Tibial nerve (tissue), 4 donors: ENCODE measurements at places on chromosomes 6 and 20. TPM values are rescaled to one million over a fixed set of nuclear protein-coding genes. Genes with fewer than 3 reads are reported as not detected.

The CST4 gene
- total RNA-seq, result not detected

The TINAG gene
- total RNA-seq, result 0.22 TPM

The KCNK5 gene
- 16.7 TPM for total RNA-seq

The ANKS1A gene
- total RNA-seq, result 39.4 TPM

The BPIFB2 gene
- total RNA-seq, result not detected

The SLC24A3 gene
- 3.6 TPM for total RNA-seq

DNA sequence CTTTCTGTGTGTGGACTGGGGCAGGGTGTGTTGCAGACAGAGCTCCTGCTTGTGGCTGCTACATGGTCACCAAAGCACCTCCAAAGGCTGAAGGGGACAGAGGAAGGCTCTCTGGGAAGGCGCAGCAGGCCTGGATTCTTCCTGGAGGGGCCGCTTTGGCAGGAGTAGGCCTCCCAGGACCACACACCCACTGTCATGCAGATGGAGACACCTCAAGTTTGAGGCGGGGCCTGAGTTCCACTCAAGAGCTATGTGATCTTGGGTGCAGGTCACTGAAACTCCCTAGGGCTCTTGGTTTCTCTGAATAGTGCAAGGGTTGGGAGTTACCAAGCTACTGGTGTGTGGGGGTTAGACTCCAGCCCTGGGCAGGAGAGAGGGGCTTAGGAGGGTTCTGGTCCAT, 27.9 kb downstream of the EFCAB8 start:
- no peak for DNase-seq

GRCh38 chr6:105193647-105194046, 13.8 kb upstream of the POPDC3 start:
- DNase-seq, result no peak

DNA sequence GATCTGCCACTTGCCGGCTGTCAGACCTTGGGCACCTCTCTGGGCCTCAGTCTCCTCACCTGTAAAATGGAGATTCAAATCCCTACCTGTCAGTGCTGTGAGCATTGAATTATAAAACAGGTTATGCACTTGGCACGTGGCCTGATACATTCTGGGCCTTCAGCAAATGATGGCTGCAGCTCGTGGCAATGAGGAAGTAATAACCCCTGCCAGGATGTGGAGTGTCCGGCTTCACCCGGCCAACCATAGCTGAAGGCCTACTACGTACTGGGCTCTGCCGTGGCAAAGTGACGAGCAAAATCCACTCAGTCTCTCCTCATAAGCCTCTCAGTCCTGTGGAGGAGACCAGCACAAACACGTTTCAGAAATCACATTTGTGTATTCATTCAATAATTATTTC, 10.9 kb upstream of the VSTM2L start:
- DNase-seq, result no peak

DNA sequence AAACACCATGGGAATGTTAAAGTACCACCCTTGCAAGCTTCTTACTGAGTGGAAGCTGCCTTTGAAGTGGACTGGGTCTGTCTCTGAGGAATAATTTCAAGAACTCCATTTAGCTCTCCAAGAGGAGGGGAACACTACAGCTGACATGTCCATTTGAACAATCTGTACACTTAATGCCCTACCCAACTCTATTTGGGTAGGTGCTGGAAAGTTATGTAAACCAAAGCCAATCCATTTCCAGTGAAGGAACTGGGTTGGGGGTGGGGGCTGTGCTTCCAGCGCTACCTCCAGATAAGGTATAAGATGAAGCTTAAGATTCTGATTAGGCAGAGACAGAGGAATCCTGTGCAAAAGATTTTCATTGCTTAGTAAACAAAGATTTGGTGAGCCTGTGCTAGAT, 122.0 kb downstream of the TCP11 start:
- DNase-seq, result no peak

GRCh38 chr6:139742671-139743070, 368.2 kb upstream of the CITED2 start:
- DNase-seq, result no peak

DNA sequence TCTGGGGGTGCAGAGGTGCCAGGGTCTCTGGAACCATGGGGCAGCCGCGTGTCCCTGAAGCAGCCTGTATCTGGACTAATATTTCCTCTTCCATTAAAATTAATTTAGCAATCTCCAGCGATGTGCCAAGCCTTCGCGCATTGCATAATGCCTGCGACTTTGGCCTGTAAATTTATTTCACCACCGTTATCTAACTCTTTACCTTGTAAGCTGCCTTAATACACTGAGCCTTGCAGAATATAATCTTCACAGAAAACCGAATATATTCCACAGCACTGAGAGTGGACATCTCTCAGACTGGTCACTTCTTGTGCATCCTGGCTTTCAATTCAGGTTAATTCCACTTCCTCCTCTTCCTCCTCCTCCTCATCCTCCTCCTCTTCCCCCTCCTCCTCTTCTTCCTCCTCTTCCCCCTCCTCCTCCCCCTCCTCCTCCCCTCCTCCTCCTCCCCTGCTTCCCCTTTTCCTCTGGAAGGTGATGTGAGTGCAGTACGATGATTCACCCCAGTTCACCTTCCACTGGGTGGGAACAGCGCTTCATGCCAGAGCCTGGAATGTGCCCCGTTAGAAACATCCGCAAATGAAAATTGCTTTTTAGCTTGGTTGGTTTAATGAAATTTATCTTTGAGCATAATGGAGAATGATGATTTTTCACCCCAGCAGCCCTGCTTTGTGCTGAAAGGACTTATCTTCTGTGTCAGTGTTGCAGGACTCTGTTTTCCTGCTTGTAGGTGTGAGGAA, 101.4 kb downstream of the CDH4 start:
- DNase-seq, result no peak

DNA sequence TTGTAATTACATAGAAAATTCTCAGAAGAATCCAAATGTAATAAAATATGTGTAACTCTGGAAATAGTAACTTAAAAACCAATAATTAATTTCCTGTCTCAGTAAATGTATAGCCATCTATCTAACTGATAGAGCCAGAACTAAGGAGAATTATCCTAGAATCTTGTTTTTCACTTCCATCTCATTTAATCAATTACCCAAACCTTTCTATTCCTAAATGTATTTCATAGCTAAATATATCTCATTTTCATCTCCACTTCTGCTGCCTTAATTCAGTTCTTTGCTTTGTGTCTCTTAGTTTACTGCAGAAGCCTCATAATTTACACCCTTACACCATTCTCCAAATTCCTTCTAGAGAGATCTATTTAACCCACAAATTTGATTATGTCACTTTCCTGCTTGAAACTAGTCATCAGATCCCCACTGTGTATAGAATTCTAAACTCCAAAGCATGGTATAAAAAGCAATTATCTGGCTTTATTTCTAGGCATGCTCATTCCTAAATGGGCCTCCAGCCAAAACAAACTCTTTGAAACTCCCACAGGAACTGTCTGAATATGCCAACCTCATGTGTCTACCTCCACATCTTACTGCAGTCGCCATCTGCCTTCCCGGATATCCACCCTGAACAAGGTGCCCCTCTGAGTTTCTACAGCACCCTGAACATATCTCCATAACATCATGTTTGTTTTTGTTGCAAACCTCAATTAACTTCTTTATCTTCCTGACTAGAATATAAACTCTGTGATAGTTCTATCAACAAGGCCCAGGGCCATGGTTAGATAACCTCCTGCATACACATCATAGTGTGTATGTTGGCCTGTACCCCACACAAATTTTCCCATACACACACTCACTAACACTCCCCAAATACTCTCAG, 70.5 kb upstream of the ADTRP start:
- DNase-seq, result no peak

DNA sequence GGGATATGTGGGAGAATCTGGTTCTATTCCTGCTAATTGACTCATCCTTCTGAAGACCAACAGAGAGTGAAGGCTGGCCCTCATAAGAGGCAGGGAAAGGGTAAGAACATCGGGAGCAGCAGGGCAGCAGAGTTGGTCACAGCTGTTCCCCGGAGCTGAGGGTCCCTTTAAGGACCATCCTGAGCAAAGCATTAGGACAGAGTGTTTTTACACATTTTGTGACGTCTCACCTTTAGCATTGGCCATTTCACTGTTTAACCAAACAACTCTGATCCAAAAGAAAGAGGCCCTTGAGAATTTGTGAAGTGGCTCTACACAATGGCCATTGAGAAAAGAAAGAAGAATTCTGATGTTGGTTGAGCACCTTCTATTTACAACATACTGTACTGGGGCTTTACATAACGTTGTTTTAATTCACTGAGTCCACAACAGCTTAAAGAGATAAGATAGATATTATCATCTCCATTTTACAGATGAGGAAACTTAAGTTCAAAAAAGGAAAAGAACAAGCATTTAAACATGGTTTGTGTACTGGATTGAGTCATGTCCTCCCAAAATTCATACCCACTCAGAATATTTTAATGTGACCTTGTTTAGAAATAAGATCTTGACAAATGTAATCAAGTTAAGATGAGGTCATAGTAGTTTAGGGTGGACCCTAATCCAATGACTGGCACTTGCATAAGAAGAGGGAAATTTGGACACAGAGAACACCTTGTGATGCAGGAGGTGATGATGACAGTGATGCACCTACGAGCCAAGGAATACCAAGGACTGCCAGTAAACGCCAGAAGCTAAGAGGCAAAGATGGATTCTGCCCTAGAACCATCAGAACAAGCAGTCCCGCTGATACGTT, 62.0 kb downstream of the VGLL2 start:
- no peak for DNase-seq

DNA sequence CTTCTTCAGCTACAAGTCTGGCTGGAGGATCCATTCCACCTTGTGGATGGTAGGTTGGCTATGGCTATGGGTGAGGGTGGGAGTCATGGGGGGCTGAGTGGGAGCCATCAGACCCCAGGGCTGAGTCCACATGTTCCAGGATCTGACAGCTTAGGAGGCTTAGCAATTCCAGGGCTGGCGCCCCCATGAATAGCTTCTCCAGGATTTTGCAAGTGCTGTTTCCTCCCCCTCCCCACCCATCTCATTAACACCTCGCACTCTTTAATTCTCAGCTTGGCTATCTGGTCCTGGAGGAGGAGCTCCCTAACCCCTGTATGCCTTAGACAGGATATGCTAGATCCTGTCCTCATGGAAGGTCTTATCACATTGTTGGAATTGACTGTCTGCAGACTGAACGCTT, 39.0 kb upstream of the ANGPT4 start:
- no peak for DNase-seq
